ENCODE measurements at places on chromosomes 13 and 19. TPM values are rescaled to one million over a fixed set of nuclear protein-coding genes. Genes with fewer than 3 reads are reported as not detected.

- DNase-seq, result no peak
Observed at GRCh38 chr19:17570791-17571190, 15.3 kb downstream of the COLGALT1 start.

DNA sequence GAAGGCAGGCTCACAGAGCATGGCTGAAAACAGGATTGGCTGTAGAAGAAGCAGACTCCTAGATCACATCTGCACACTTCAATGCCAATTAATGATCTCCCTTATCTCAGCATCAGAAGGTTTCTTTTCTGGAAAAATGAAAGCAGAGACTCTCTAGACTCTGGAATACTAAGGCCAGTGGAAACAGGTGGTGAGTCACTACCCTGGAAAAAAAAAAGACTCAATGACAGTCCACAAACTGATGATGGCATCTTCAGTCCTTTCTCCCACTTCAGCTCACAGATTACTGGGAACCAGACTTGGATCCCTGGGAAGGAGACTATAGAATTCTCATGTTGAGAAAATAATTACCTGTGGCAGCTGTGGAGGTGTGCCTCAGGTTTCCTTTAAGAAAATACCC lies 47.5 kb upstream of the MBNL2 start:
- no peak for DNase-seq

The TCF3 gene
- total RNA-seq, result 383 TPM

DNA sequence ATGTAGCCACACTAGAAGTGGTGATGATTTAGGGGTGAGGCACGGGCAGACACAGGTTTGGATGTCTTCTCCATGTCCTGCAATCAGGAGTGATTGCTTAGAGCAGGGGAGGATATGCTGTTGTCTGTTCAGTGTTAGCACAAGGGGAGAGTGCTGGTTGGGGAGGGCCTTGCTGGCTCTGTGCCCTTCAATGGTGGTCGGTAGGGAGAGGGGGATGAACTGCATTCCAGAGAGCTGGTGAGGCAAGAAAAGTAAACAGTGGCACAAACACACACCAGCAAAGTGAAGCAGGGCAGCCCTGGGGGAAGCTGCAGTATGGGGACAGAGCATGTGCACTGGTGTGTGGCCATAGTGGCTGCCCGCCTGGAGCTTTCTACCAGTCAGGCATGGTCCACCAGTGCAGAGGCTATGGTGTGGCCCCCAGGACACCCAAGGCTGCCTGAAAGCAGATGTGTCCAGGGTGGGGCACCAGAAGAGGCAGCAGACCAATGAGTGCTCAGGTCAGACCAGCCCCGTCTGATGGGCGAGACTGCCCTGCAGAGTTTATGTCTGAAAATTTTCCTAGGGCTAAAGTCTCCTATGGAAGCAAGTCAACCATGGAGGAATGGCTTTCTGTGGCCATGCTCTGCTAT lies 1676.9 kb downstream of the PCDH9 start:
- DNase-seq, result no peak
